PC-9 (cell line): ENCODE measurements at places on chromosomes 4 and X.

DNA sequence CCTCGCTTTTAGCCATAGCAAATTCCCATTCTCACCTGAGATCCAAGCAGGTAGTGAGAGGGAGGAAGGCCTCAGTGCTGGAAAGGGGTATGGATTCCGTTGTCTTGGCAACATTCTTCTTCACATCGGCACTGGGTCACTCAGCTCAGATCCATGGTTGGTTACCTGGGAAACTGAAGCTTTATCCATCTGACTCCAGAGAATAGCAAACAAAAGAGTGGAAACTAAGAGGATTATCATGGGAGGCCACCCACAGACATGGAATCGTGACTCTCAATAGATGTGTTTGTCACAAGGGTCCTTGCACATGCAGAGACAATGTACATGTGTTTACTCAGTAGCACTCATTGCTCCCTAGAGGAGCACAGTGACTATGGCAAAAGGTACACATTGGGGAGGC, 81.0 kb downstream of the MAGED4 start:
- no peak for DNase-seq

DNA sequence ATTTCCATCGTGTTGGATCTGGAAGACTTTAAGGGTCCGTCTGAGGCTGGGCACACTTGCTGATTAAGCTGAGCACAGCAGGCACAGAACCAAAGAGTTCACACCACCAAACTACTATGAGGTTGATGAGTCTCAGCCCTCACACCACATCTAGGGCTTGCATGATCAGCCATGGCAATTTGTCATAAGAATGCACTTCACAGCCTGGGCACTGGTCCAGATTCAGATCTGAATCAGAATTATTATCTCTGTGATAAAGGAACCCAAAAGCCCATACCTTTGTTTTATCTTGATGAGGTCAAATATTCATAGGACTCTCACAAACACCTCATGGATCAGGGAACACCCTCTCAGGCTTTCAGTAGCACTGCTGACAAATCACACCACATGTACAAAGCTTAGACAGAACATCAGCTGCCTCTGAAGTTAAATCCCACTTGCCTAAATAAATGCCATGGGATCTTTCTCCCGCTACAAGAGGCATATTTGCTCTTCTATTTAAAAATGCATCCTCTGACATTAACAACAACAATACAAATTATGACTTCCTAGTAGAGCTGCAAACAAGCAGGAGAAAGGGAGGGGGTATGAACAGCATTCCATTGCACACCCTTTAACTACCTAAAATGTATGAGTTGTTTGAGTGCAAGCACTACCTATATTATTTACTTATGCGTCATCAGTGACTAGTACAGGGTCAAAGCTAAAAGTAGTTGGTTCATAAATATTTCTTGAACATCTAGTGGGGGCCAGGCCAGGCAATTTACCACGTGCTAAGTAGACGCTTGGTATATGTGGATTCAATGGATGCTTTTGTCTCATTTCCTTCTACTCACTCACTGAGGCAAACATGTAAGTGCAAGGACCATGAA, 186.3 kb upstream of the FGF13 start:
- DNase-seq: peak; percentile 43

- DNase-seq: no peak
Measured at GRCh38 chr4:151784706-151785105, 23.9 kb upstream of the GATB start.

- DNase-seq: no peak
Measured at GRCh38 chrX:38066934-38067333, 60.6 kb downstream of the SYTL5 start.

DNA sequence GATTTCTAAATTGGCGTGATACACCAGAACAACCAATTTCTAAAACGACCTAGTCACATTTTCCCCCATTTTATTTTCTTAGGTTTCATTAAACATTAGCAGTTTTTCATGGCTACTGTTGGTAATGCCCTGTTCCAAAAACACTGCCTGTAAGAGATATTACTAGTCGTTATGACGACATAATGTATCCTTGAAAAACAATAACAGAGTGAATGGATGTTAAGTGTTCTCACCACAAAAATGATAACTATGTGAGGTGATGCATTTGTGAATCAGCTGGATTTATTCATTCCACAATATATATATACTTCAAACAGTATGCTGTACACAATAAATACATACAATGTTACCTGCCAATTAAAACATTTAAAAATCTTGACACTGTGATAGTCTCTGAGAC, 1147.6 kb upstream of the PCDH10 start:
- DNase-seq: no peak

DNA sequence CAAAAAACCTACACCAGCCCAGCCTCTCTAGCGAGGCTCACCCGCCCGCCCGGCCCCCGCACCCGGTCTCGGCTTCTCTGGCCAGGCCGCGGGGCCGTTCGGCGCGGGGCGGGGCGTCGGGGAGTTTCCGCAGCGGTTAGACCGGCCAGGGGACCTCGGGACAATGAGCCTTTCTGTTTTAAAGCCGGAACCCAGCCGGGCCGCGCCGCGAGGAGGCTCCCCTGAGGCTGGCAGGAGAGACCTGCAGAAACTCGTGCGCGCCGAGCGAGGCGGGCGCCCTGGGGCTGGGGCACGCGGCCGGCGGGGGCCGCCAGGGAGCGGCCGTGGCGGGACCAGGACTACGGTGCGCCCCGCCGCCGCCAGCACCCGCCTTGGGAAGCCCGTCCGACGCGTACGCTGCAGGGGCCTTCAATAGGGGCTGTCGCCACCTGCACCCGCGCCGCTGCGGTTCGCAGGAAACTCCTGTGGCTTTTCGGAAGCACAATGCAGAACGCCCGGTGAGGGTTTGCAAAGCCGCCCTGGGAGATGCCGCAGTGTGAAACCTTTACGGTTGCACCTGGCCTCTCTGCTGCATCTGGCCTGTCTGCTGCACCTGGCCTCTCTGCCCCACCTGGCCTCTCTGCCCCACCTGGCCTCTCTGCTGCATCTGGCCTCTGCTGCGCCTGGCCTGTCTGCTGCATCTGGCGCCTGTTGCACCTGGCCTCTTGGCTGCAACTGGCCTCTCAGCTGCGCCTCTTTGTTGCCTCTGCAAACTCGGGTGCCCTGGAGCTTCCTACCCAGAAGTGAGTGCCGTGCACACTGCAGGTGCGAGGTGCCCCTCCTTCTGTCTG, 63.9 kb downstream of the TRAPPC11 start:
- DNase-seq: peak; percentile 58

DNA sequence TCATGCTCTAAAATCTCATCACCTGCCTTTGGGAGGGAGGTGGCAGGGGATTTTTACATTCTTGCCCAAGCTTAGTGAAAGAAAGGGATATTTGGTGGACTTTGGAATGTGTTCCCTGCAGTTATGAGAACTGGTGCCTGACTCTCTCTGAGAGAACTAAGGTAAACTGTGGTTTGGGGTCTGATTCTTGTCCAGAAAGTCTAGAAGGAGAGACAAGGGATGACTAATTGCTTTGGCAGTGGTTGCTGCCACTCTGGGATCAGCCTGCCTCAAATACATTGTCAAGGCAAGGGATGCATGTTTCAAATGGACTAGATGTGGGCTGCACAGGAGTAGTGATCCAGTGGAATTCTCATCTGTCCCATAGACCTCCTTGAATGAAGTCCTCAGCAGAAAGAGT, 115.2 kb downstream of the DDIT4L start:
- no peak for DNase-seq

GRCh38 chrX:16511796-16512776, 137.9 kb upstream of the S100G start:
- DNase-seq: no peak

DNA sequence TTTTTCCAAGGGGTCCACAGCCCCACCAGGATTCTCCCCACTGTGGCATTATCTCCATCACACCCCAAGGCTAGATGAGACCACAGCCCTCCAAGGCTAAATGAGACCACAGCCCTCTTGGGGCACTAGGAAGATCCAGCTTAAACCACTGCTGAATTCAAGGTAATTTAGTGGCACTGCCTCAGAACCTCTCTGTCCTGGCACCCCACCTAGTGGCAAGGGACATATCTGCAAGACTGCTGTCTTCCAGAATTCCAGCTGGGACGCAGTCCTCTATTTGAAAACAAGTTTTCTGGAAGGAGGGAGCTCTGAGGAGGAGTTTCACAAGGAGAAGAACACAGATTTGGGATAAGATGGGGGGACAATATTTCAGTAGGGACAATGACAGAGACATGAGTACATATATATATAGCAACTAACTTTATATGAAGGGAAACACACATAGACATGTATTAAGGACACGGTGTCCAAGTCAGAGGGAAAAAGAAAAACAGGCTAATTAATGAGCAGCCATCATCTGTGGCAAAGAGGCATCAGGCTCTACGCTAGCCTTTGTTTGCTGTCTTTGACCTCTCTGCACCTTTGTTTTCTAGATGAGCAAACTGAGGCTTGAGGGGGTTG, 9.3 kb downstream of the CETN2 start:
- DNase-seq: peak; percentile 53
